Activated CD4-positive, alpha-beta T cell treated with anti-CD3 and anti-CD28 coated beads for 4 hours (primary cell): ENCODE measurements at places on chromosomes 4 and X.

DNA sequence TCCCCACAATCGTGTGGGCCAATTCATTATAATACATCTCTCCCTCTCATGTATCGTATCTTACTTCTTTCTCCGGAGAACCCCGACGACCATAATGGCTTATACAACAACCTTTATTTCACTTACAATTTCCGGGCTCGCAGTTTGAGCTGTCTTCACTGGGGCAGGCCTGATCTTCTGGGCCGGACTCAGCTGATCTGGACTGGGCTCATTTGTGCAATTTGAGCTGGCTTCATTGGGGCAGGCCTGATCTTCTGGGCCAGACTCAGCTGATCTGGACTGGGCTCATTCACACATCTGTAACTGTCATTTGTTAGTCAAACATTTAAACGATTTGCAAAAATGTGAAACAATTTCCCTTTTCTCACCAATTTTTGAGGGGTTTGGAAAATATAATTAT, 171.5 kb upstream of the FRG1 start:
- DNase-seq, result no peak

DNA sequence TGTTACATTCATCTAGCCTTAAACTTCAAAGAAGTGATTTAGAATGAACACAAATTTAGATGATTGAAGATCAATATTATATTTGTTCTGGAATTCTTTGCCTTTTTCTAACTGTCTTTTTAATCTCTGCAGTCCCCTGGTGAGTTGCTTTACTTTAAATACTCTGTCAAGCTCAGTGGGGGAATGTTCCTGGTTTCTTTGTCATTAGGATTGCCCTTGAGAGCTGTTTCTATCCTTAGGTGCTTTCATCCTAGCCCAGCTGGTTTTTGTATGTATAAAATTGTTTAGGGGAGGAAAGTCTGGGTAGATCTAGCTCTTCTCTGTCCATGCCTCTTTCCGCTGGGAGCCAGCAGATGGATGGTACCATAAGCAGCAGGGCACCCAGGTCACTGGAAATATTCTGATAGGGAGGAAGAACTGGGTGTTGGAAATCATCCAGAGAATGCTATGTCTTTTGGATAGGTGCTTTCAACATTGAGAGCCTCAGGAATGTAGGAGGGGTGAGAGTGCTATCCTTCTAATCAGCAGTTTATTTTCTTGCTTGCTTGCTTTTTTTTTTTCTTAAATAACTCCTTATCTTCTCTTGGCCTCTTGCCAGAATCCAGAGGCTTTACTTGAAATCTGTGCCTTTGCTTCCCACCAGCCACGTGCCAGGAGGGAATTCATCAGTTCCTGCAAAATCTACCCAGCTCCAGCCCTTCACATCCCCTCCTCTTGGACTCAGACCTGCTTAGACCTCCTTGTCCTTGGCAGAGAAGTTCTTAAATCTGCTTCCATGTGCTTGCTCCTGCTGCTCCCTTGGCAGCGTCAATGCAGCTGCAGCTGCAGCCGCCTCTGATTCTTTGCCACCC, 215.3 kb upstream of the ANXA3 start:
- no peak for DNase-seq

DNA sequence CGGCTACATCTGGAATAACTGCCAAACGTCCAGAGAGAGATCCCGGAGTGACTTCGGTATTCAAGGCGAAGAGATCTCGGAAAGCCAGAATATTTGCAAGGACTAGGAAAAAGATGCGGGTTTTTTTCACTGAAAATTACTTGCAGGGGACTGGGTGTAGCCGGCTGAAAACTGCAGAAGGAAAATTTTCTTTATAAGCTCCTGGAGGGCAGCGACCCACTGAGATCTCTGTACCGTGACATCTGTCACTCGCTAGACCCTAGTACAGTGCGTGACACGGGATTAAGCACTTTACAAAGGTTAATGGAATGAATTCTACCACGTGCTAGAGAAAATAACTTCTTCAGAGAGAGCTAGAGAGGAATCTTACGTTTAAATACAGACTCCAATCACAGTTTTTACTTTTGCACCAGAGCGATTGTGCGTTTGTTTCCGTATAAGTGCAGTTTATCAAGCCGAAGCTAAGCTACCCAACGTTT, 1.1 kb upstream of the LCORL start:
- no peak for DNase-seq

GRCh38 chrX:110022599-110023448, 19.9 kb downstream of the TMEM164 start:
- DNase-seq, result no peak
